ENCODE measurements at places on chromosomes 7 and 10.

DNA sequence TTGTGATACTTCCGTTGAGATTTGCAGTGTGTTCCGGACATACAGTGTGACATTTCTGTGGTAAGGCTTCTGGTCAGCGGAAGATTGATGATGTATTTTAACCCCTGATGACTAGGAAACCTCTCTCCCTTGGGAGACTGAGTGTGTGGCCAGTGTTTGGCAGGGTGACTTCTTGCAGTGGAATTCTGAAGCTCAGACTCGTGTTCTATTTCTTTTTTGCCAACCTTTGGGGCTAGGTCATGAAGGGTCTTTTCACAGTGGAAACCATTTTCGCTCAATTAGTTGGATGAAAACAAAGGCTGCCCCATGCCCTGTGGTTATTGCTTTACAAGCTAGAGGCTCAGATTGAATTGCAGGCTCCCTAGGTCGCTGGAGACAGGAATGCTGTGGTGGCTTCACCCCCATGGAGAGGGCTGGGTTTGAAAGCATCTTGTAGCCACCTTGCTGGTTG, 288.9 kb downstream of the BBS9 start:
- DNase-seq = no peak

GRCh38 chr10:112232670-112233069, 49.1 kb upstream of the GPAM start:
- DNase-seq = no peak

DNA sequence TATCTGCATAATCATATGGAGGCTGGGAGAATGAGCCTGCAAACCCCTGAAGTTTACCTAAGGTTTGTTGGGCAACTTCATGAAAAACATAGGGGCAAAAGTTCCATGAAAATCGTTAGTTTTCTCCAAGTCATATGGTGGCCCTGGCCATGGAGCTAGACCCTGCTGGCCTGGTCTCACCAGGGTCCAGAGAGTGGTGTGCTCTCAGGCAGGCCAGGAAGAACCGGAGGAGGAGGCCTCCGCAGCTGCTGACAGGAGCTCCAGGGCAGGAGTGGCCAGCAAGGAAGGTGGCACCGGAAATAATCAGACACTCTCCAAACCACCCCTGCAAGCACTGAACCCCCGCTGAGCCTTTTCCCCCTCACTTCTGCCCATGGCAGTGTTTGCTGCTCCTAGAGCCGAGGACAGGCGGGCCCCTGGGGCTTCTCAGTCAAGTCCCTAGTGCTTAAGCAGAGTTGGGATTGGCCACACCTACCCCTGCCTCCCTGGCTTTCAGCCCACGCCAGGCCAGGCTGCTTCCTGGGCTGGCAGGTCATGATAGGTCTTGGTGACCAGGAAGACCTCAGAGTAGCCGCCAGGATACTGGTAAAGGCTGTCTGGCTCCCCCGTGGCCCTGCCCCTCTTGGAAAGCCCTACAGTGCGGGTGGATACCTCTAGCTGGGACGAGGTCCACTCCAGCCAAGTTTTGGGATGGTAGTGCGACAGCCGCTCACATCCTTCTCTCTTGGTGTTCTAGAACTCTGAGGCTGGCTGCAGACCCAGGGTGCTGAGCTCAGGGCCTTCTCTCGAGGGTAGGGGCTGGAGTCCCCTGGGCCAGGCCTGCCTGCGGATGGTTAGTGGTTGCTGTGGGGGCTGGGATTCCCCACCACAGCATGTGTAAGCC, 242.8 kb downstream of the MGMT start:
- no peak for DNase-seq

- DNase-seq = no peak
Measured at GRCh38 chr10:88497913-88498312, 85.2 kb downstream of the RNLS start.

DNA sequence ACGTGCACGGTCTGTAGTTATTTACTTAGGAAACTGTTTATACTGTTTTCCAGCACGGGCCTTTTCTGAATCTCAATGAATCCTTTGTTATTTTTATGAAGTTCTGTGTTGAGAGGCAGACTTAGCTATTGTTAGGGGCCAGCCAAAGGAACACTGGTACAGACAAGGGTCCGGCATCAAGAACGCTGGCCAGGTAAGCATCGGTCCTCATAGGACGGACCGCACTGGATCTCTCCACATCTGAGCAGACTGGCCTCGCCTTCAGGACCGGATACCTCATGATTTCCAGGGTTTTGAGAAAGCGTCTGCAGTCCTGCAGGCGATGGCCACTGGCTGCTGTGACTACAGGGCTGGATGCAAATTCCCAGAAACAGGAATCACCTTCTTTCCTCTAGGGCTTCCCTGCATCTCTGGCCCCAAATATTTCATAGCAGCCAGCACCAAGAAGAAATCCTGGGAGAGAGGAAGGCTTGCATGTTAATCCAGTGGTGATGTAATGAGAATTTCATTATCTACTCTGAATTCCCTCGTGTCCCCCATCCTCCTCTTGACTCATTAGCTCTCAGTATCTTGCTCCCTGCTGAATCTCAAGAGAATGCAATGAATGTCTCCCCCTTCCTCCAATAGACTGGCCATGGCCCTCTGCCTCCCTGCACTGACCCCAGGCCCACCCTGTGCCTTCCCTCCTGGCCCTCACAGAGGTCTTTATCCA, 325.4 kb upstream of the NPVF start:
- no peak for DNase-seq

DNA sequence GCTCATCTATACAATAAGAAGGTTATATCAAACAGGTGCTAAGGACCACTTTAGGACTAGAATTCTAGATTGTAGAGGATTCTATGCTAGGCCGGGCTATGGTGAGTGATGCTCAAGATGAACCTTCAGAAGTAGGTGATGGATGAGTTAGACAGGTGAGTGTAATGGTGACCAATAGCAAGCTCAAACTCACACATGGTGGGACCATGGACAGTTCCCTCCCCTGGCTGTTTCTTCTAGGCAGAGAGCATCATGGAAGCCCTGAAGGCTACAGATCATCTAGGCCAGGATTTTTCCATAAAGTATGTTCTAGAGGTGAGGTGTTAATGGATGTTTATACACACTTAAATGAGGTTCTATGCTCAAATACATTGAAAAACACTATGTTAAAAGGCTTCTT, 162.2 kb upstream of the WDR11 start:
- DNase-seq = no peak

DNA sequence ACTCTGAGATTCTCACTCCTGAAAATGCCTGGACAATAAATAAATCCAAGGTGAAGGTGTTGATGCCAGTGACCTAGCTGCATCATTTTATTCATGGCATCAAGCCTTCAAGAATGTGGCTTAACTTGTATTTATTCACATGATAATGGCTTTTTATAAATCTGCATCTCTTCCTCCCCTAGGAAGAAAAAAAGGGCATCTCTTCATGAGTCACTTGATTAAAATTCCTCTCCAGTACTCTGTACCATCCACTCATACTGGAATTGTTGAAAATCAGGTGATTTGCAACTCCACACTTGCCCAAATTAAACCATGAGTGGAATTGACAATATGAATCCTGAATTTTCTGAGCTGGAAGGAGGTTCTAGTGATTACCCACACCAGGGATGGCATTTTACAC, 30.2 kb downstream of the PTPRE start:
- no peak for DNase-seq

- DNase-seq = no peak
Measured at GRCh38 chr7:154880513-154880912, 122.4 kb downstream of the PAXIP1 start.

DNA sequence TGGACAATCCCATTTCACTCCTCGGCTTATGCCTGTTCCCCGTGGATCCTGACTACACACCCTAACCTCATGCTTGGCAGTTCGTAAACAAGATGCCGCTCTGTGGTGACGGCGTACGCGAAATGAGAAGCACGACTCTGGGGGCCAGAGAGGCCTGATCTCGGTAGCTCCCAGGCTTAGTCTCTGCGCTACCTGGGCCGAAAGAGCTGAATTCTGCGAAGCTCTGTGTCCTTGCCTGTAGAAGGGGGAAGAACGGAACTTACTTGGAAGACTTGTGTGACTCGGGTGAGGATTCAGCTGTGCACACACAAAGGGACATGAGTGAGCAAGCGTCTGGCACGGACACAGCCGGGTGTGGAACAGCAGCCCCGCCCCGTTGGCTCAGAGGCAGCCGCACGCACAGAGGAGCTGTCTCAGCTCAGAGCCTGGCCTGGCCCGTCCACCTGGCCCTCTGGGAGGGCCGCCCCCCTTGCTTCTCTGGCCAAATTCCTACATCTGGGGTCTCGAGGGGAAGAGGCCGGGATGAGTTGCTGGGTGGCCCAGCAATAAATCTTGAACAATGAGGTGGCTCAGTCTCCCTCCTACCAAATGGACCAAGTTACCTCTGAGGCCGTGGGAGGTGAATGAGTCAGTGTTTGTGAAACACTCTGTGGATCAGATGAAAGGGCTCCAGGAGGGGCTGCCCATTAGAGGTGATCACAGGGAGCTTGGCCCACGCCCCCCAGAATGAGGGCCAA, 83.8 kb downstream of the PDGFA start:
- no peak for DNase-seq

- no peak for DNase-seq
Measured at GRCh38 chr10:72049969-72050781, 38.2 kb downstream of the SPOCK2 start.

DNA sequence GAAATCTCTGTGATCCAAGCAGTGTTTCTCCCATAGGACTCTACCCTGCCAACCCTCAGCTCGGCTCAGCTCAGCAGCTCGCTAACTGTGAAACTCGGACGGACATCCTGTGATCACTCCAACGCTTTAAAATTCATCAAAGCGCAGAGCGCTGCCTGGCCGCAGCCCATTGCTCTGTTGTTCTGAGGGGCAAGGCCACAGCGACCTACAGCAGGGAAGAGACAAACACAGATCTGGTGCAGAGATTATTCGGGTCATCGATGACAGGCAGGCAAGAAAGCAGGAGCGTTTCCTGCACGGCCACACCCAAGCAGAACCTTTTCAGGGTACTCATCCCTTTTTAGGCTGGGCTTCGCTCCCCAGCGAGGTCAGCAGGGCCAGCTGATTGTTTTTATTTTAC, 72.1 kb downstream of the INSIG1 start:
- no peak for DNase-seq

GRCh38 chr10:126909147-126909546, 3.9 kb downstream of the DOCK1 start:
- no peak for DNase-seq

DNA sequence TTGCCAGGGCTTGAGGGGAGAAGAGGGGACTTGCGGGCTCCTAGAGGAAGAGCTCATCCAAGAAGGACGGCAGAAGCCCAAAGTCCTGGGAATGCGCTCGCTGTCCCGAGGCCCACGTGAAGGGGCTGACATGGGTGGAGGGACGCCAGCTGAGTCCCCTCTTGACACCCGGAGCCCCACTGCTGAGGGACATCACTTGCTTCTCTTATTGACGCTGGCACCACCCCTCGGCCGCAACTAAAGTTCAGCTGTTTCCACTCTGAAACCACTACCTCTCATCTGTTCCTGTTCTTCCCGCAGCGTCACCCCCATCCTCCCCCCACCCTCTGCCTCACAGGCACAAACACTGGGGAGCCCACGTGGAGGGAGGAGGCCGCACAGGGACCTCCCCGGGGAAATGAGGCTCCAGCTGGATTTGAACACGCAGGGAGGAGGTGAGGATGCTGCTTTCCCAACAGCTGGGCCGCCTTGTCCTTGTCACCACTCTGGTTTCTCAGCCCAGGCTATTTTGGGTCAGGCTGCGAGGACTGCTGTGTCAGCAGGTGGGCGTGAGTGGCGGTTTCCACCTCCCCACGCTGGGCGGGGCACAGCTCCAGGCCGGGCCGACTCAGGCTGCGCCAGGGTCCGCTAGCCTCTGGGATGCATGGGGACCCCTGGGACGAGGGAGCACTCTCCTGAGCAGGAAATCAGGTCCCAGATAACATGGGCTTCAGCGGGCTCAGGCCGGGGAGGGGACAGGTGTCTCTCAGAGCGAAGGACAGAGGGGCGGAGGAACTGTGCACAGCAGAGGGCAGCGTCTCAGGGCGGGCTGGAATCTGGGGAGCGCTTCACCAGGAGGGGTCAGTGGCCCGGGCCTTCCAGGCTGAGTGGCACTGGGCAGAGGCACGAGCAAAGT, 156.3 kb downstream of the ZNF248 start:
- no peak for DNase-seq

GRCh38 chr7:84701524-84702306, 485.1 kb downstream of the SEMA3D start:
- DNase-seq = no peak

DNA sequence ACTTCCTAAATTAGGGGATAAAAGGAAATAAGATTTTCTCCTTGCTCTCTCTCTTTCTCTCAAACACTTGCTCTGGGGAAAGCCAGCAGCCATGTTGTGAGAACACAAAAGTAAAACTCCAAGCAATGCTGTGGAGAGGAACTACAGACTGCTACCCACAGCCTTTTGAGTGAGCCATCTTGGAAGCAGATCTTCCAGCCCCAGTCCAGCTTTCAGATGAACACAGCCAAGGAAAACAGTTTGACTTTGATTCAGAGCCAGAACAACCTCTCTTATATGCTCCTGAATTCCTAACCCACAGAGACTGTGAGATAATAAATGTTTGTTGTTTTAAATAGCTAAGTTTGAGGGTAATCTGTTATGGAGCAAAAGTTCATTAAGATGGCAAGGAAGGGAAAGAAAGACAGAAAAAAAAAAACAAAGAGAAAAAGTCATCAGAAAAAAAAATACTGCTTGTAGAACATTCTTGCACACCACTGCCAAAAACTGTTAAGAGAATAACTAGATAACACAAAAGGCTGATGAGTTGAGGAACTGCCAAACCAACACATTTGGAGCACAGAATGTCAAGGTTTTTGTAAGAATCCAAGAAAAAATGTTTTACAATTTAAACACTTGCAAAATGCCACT, 20.9 kb upstream of the PRKAR2B start:
- no peak for DNase-seq

- DNase-seq = no peak
Measured at GRCh38 chr7:108385834-108386422, 70.3 kb downstream of the NRCAM start.

GRCh38 chr7:151541709-151542499, 22.2 kb upstream of the RHEB start:
- no peak for DNase-seq

DNA sequence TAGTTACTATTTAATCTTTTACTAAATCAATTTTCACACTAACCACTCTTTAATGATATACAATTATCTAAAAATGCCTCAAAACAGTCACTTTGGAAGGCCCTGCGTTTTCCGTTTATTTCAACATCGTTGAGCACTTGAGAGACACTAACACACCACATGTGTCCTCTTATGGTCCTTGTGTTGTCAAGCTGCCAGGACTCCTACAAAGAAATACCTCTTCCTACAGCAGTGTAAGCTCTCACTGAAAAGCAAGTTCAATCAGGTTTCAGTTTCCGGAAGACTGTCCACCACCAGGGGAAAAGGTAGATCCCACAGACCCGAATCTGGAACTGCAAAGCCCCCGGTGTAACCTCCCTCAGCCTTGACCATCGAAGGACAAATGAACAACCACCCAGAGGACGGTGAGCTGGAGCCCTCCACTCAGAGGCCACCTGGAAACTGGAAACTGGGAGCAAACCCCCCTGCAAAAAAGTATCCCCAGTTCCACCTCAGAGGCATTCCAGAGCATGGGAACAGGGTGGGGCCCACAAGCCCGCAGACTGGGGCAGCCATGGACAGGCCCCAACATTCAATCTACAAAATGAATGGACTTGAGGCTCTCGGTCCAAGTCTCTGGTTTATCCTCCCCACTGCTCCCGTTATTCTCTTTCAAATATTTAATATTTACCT, 37.6 kb downstream of the KCNH2 start:
- DNase-seq = no peak

All from kidney capillary endothelial cell (primary cell).